ENCODE measurements at places on chromosomes 12 and 14.

- DNase-seq = no peak
These were observed 183.6 kb downstream of the ERC1 start for GRCh38 chr12:1174659-1175058.

DNA sequence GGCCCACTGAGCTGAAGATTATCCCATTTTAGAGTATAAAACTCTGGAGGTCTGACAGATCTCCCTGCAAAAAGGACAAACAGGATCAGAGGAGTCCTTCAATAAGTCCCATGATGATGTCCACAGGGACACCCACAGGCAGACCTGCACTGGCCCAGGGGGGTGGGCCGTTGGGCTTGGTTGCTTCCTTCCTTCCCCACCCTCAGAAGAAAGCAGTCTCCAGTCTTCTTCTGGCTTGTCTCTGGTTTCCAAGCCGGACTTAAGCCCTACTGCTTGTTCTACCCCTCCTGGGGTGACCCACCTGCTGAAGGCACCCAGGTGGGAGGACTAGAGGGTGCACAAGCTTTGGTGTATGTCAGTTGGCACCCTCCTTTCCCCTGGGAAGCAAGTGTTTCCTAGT is 209.0 kb downstream of the ANO2 start:
- no peak for DNase-seq

- no peak for DNase-seq
These were observed 2.4 kb downstream of the RERG start for GRCh38 chr12:15218794-15219193.

DNA sequence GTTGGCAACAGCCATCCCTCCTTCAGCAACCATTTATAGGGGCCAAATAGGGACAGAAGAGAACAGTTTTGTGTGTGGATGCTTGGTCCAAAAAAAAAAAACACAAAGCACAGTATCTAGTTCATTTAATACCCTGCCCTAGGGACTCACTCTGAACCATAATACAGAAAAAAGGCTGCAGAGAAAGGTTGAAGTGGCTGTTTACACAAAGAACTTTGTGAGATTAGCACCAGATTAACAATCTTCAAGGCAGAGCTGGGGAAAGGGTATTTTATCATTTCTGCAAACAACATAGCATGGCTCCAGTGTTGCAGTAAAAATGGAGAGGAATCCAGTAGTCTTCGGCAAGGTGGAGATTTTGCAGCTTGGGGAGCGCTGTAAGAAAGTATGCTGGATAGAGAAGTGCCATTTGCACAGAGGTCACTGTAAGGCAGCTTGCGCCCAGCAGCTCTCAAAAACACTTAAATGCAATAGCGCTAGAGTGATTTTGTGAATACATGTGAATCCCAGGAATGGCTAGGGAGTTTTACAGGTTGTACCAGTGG is 124.2 kb upstream of the PLEKHA5 start:
- DNase-seq = no peak

- DNase-seq = no peak
These were observed 42.7 kb upstream of the EAPP start for GRCh38 chr14:34582117-34582680.

All from effector memory CD4-positive, alpha-beta T cell (primary cell).